Frontal cortex (tissue), 4 donors: ENCODE measurements at places on chromosomes 11 and 22. TPM values are rescaled to one million over a fixed set of nuclear protein-coding genes. Genes with fewer than 3 reads are reported as not detected.

GRCh38 chr11:70471254-70471653 lies 72.9 kb downstream of the CTTN start:
- no peak for DNase-seq

DNA sequence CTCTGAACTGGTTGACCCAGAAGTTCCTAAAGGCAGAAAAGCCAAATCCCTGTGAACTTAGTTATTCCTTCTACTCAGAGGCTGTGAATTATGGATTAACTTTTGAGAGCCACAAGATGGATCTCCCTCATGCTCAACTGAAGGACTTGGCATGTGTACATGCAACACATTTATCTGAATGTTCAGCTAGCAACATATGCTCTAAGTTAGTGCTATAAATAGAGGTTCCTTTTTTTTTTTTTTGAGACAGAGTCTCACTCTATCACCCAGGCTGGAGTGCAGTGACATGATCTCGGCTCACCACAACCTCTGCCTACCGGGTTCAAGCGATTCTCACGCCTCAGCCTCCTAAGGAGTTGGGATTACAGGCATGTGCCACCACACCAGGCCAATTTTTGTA lies 40.1 kb downstream of the EIF4ENIF1 start:
- DNase-seq, result no peak

DNA sequence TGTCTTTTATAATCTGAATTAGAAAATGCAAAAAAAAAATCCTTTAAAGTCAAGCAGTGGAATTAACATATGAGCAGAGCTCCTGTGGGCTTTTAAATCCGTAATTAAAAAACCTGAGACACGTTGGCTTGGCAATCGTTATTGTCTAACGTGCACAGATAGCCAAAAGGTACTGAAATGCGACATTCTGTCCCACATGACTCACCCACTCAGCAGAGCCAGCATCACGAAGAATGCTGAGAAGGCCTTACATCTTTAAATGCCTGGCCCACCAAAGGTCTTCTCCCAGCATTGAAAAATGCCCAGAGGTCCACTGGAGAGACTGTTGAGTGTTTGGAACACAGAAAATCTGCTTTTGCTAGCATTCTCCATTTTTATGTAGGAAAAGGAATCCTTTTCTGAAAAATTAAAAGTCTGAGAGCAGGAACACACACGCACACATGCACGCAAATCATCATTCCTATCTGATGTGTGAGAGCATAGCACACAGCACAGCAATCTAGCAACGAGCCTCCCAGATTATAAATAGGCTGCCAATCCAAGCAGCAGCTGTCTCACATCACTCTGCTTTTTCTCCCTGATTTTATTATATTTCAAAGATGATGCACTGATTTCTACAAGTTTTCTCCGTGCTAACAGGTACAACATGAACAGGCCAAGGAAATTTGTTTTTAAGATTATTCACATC lies 94.5 kb downstream of the PHF21A start:
- no peak for DNase-seq

- no peak for DNase-seq
Observed at GRCh38 chr11:72534371-72535193, 100.3 kb upstream of the CLPB start.

Gene LDHAL6A
- total RNA-seq, result 0.82 TPM

Gene SPON1
- total RNA-seq, result 33.4 TPM
